ENCODE measurements at places on chromosomes 6 and 20. TPM values are rescaled to one million over a fixed set of nuclear protein-coding genes. Genes with fewer than 3 reads are reported as not detected.

The NRN1 gene
- total RNA-seq: 42.9 TPM

The FILIP1 gene
- 10.4 TPM for total RNA-seq

The ARG1 gene
- not detected for total RNA-seq

The SLC17A2 gene
- not detected for total RNA-seq

The MAS1 gene
- not detected for total RNA-seq

The MAFB gene
- total RNA-seq: 0.79 TPM

The ZNF343 gene
- 5.7 TPM for total RNA-seq

All from mammary microvascular endothelial cell (primary cell).